ENCODE measurements at places on chromosomes 6 and 20.

GRCh38 chr20:45318386-45318939, 10.4 kb upstream of the MATN4 start:
- no peak for DNase-seq

DNA sequence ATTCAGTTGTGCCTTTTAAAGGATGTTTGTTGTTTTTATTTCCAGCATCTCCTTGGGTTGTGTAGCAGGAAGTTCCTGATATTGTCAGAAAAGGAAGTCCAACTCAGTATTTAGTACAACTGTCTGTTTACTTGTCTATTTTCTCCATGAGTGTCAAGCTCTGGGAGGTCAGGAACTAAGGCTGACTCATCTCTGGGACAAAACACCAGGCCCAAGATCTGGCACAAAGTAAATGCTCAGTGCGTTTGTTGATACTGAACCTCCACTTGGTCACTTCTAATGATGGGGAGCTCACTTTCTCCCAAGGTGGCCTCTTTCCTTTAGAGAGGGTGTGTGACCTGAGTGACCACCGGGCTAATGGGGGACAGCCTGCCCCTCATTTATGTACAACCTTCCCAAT, 12.6 kb upstream of the PIGU start:
- no peak for DNase-seq

GRCh38 chr6:144148886-144149285, 1.4 kb upstream of the STX11 start:
- DNase-seq = no peak

DNA sequence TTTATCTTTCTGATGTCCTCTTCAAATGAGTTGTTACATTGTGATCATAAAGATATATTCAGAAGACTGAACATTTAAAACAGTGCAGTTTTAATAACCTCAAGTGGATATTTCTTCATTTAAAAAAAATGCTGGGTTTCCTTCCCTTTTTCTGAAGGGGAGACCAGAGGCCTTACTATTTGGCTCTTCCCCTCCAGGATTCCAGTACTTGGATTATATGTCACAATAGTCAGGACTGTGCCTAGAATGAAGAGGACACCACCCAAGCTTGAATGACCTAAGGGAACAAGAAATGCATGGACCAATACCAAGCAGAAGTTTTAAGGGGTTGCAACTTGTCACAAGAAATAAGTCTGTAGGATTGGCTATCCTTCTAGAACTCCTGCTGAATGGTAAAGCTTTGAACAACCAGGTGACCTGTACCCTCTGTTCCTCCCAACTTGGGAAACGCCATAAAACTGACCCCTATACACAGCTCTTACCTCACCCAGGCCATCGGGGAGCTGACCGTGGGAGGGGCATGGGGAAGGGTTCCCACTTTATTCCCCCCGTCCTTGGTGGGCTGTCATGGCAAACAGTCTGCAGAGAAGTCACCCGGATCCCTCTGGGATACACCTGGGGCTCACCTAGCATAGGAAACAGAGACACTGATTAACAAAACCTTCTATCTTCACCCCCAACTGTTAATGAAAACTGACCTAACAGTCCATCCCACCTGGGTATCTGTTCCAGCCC, 2.0 kb downstream of the FRS3 start:
- DNase-seq = no peak

DNA sequence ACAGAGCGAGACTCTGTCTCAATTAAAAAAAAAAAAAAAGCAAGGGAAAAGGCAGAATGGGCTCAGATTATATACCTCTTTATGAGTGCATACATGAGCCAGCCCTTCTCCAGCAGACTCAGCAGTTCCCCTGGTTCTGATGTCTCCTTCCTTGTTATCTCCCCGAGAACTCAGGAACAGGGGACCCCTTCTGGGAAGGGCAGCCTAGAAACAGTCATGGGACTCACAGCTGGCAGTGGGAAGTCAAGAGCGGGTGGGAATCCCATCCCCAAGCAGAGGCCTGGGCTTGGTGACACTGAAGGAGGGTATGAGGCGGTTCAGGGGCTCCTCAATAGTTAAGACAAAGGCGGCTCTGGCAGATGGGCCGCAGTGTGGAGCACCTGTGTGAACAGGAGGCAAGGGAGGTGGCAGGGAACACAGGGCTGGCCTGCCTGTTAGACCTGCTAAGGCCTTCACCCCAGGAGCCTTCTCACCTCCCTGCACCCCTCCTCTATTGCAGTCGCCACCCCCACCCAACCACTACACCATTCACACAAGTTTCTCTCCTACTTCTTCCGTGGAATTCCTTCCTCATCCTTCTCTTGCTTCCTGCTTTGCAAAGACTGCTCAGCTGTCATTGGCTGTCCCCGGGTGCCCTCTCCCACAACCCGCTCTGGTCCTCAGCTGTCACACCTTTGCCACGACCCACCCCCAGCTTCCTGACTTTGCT, 29.7 kb upstream of the MDFI start:
- no peak for DNase-seq

DNA sequence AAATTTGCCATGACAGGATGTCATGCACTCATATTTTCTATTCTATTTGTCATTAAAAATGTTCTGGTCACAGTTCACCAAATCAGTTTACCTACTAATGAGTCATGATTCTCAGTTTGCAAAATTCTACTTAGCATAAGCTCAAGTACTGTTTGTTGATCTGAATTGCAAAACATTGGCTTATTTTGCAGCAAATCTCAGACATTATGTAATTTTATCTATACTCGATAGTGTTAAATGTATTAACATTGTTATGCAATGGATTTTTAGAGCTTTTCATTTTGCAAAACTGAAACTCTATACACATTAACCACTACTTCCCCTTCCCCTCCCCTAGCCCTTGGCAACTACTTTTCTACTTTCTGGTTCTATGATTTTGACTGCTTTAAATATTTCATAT, 213.8 kb upstream of the ZFP64 start:
- DNase-seq = no peak
